Suppressor macrophage (primary cell): ENCODE measurements at places on chromosomes 3 and 15.

DNA sequence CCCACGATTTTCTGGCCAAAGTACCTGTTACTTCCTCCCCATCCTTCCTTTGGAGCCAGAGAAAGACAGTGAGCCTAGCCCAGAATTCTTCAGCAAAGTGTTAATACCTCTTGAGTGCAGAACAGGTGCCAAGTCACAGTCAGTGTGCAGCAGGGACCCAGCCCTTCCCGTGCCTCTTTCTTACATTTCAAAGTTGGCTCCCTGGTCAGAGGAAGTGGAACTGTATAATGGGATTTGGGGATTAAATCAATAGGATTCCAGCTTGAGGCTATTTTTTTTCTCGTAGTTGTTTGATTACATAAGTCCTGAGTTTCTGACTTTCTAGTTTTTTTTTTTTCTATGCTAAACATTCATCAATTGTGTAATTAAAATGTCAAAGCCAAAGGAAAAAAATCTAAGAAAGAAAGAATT, 52.6 kb upstream of the ABHD10 start:
- no peak for DNase-seq

GRCh38 chr3:126287536-126288241, 69.5 kb downstream of the KLF15 start:
- peak; percentile 10 for DNase-seq

- peak; percentile 42 for DNase-seq
Observed at GRCh38 chr3:150203273-150203672, 204.8 kb upstream of the TSC22D2 start.

- peak; percentile 99 for DNase-seq
Observed at GRCh38 chr15:42575188-42576039, at the start of gene STARD9. STARD9 (plus strand) TSS chr15:42575606; CDS start chr15:42575716, 110 bp downstream.

GRCh38 chr15:51092480-51093040, 2.1 kb downstream of the TNFAIP8L3 start:
- DNase-seq = peak; percentile 58

DNA sequence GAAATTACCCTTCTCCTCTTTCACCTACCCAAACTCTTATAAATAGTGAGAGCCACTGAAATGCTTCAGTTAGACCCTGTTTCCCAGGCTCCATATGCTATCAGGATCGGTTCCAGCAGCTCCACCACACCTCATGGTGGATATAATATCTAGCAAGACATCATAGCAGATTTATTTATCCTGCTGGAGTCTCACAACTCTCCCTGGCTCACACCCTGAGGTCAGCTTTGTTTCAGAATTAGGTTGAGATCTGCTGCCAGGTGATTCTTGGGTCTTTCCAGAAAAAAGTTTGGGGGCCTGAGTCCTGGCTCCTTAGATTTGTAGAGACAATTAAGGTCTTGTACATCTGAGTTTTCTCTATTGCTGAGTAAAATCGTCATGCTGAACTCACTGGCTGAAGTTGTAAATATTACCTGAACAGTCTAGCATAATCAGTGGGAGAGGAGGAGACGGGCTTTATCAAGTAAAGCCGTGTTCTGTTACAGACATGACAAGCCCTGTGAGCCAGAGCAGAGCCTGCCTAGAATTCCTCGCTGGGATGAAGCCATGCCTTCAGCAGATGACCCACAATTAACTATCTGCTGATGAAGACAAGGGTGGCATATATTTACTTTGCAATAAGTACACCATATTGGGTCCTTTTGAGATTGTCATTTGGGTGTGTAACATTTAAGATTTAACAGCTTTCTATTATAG, 131.6 kb downstream of the STAC start:
- DNase-seq = no peak

DNA sequence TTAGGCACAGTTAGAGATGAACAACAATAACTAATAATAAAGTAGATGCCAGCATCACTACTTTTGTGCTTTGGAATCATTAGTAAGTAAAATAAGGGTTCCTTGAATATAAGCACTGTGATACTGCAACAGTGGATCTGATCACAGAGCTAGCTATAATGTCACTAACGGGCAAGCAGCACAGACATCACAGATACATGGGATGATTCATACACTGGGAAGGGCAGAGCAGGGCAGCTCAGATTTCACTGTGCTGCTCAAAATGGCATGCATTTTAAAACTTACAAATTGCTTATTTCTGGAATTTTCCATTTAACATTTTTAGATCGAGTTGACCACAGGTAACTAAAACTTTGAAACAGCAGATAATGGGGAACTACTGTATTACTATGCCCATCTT, 476.6 kb downstream of the FHIT start:
- DNase-seq = no peak

DNA sequence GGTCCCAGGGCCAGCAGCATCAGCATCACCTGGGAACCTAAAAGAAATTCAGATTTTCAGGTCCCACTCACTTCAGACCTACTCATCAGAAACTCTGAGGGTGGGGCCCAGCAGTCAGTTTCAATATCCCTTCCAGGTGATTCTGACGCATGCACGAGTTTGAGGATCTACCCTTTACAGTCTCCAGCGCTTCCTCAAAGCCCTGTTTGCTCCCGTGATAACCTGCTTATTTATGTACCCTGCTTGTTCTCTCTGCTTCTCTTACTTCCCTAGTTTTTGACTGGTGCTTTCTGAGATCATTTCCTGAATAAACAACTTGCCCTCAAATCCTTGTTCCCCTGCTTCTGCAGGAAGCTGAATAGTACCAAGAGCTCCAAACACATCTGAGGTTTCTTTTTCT, 245.3 kb downstream of the ZNF621 start:
- DNase-seq = peak; percentile 80

DNA sequence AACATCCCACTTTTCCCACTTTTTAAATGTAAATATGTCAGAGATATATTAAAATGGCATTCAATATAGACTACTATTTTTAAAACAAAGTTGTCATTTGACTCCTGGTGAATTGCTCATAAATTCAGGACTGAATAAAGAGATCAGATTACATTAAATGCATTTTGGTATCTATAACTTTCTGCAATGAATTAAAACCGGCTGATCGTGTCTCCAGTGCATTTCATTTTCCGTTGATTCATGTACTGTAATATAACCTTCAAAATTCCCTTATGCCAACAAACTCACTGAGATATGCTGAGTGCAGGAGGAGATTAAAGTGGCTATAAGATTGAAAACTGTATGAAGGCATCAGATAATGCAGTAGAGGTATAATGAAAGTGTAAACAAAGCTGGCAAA, 361.1 kb upstream of the CDIN1 start:
- DNase-seq = no peak

DNA sequence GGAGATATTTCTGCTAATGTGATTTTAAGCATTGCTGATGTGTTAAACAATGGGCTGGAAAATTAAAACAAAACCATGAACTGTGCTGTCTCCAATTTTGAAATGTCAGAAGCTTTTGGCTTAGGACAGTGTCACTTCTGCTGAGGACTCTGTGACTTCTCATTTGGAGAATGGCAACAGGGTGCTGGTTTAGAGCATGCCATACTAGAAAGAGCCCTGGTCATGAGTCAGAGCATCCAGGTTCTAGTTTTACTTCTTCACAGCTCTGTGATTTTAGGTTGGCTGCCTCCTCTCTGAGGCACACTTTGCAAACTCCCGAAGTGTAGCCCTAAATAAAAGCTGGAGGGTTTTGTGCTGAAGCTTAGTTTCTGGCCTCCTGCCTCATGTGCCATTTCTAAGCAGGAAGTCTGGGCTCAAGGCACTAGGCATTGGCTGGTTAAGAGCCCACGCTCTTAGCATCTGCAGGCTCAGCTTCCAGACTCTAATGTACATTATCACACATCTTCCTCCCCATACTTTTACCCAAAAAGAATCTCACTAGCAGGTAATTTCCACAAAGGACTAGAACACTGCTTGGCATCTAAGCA, 193.8 kb downstream of the CNTN3 start:
- DNase-seq = no peak

DNA sequence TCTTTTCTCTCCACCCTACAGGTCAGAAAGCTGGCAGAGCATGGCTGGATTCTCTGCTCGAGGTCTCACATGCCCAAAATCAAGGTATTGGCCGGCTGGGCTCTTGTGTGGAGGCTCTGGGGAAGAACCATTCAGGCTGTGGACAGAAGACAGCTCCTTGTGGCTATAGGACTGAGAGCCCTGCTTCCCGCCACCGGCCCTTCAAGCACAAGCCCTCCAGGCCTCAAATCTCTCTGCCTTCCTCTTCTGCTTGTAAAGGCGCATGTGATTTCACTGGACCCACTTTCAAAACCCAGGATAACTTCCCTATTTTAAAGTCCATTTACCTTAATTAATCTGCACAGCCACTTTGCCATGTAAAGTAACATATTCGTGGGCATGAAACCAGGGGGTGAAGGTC, 36.2 kb upstream of the MGLL start:
- DNase-seq = peak; percentile 70

DNA sequence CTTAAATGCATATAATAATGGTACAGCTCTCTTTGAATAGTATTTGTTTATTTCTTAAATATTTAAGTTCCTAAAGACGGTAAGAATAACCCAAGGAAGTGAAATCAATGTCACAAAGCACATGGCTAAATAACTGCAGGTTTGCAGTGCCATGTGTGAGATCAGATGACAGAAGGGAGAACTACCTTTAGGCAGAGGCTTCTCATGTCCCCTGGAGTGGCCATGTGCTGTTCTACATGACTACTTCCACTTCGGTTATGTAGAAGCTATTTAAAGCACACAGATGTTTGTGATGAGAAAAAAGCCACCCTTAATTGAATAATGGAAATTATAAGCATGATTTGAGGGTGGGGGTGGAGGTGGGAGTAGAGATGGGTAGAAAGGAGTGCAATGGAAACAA, 109.1 kb downstream of the UBE3A start:
- no peak for DNase-seq

GRCh38 chr3:126888186-126888760, 94.6 kb upstream of the PLXNA1 start:
- DNase-seq = no peak

DNA sequence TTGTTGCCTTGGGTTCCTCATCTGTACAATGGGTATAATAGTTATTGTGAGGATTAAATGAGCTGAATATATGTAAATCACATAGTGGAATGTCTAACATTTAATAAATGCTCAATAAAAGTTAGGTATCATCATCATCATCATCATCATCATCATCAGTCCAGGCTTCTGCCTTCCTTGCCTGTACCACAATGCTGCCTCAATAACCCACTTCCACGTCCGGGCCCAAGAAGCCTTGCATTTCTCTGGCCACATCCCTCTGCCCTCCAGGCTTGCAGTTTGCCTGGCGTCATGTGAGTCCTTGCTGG, 137.4 kb downstream of the THSD4 start:
- DNase-seq = no peak

DNA sequence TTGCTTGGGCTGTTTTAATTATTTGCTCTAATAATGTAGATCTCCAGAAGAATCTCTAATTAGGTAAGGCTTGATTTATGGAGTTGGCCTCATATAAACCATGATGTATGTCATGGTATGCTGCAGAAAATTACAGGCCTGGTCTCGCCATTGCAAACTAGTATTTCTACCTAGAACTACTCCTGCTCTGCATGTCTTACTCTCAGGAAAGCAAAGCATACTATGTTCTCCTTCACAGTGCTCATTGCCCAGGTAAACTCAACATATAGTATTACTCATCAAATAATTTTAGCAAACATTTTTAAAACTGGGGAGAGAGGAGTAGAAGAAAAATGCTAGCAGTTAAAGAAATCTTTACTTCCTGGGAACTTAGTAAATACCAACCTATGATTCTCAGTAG, 90.7 kb downstream of the FILIP1L start:
- DNase-seq = no peak

GRCh38 chr3:189936201-189936945, 184.3 kb downstream of the P3H2 start:
- DNase-seq = no peak

DNA sequence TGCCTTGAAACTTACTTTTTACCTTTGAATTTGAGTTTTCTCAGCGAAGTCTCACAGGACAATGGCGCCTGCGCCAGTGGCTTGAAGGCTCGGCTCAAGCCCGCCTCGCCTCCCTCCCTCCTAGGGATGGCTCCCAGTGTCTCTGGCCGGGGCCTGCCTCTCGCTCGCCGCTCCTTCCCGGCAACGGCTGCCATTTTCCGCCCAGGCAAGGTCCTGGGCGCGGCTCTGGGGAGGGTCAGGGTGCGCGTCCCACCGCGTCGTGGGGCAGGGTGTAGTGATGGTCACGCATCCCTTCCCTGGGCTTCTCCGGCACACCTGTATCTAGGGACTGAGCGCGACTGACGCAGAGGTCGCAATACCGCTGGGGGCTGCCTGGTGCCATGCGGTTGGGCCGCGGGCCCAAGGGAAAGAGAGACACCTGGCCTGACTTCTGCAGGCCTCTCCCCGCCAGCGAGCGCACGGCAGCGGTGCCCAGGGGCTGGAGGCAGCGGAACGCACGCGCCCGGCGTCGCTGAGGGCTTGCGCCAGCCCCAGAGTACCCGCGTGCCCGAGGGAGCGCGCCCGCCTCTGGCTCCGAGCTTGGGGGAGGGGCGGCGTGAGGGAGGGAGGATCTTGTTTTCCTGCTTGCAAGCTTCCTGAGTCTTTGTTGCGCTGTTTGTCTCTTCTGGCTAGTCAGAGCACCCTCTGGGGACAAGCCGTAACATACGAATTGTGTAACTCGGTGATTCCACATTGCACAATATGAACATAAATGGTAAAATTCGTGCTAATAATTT, 20.7 kb upstream of the FEM1B start:
- DNase-seq = peak; percentile 98

DNA sequence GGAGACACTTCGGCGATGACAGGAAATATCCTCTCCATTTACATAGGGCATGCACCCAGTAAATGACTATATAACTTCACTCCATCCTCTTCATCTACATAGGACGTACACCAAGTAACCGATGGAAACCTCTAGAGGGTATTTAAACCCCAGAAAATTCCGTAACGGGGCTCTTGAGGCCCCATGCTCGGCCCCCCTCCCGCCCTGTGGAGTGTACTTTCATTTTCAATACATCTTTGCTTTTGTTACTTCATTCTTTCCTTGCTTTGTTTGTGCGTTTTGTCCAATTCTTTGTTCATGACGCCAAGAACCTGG, 7.5 kb upstream of the FAM107A start:
- no peak for DNase-seq

- no peak for DNase-seq
Observed at GRCh38 chr3:182046166-182046764, 334.5 kb downstream of the SOX2 start.

DNA sequence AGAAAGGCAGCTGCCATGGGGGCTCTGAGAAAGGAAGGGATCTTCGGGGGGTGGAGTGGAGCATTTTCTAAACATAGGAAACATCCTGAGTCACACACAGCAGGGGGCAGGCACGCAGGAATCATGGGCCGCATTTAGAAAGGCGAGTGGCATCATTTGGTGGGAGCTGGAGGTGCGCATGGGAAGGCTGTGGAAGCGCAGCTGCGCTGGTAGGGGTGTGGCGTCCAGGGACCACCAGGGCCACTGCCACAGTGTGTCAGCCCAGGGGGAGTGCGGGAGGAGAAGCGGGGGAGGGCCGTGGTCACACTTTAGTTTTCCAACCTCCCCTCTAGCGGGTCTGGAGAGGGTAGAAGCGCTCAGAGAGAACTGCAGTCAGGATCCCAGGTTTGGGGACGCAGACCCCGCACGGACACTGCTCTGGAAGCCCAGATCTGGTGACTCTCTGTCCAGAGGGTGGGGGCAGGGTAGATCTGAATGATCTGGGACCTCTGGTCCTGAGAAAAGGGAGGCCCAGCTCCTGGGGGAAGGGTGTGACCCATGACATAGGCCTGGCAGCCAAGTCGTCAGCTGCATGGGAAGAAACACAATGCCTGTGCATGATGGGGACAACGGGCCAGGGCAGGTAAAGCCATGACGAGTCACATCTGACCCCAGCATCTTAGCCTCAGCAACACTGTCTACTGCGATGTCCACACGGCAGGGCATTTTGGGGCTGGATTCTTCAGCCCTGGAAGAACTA, 88.0 kb upstream of the IQSEC1 start:
- DNase-seq = no peak

GRCh38 chr3:137191133-137191923, 233.5 kb downstream of the IL20RB start:
- no peak for DNase-seq

- no peak for DNase-seq
Observed at GRCh38 chr15:52180196-52180835, 10.9 kb downstream of the GNB5 start.
